ENCODE measurements at places on chromosomes 4 and X. TPM values are rescaled to one million over a fixed set of nuclear protein-coding genes. Genes with fewer than 3 reads are reported as not detected.

WAS gene
- 127 TPM for total RNA-seq

ARL9 gene
- not detected for total RNA-seq

BTC gene
- not detected for total RNA-seq

DNA sequence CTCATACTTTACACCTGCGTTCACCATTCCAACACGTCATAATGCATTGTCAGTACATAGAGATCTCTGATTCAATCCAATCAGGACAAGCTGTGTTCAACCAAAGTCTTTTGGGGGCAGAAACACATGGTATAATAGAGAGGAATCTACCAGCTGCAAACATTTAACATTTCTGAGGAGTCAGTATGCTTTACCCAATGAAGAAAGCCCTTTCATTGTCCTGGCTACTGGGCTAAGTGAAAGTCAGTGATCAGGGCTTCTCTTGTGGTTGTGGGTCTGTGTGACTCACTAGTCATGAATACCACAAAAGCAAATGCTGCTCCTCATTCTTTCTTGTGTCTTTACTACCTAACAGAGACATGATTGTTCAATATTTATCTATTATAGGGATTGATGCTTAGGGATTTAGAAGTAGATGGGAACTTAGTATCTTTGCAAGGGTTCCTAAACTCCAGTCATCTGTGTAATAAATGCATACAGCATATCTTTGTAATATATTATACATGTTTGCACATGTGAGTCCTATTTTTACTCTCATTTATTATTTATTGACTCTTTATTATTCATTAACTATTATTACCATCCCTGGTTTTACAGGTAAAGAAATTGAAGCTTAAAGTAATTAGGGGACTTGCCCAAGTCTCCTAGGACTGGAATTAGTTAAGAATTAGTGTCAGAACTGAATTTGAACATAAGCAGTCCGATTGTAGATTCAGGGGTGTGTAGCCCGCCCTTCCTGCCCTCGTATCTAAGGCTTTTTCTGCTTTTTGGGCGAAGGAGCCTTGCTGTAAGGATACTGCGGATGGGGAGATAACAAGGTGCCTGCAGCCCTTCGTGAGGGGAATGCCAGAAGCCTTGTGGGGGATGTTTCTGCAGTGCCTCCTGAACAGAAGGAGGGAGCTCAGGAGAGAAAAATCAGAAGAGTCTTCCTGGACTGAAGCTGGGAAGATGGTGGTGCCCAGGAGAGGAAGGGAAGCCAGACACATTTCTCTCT lies 353.1 kb upstream of the BOD1L1 start:
- no peaks in the 10 kb centered on the region for H3K36me3 ChIP-seq
- no peak for DNase-seq
- H3K4me1 ChIP-seq: no peaks in the 10 kb centered on the region
- no peak overlapping the region for H3K4me3 ChIP-seq

GRCh38 chr4:89324671-89325070 lies 17.1 kb upstream of the GPRIN3 start:
- H3K27ac ChIP-seq: no peak overlapping the region
- H3K27me3 ChIP-seq: no peaks in the 10 kb centered on the region
- H3K4me3 ChIP-seq: no peak overlapping the region
